ENCODE measurements at places on chromosomes 5 and 9. TPM values are rescaled to one million over a fixed set of nuclear protein-coding genes. Genes with fewer than 3 reads are reported as not detected.

PCDHB15 gene
- not detected for total RNA-seq

GRCh38 chr9:2263665-2264064 is 248.5 kb downstream of the SMARCA2 start:
- no peak for DNase-seq
- no peaks in the 10 kb centered on the region for H3K4me1 ChIP-seq
- no peaks in the 10 kb centered on the region for H3K36me3 ChIP-seq
- peaks cover 12% of the 10 kb centered on the region for H3K27me3 ChIP-seq
- H3K27ac ChIP-seq, result no peak overlapping the region

DNA sequence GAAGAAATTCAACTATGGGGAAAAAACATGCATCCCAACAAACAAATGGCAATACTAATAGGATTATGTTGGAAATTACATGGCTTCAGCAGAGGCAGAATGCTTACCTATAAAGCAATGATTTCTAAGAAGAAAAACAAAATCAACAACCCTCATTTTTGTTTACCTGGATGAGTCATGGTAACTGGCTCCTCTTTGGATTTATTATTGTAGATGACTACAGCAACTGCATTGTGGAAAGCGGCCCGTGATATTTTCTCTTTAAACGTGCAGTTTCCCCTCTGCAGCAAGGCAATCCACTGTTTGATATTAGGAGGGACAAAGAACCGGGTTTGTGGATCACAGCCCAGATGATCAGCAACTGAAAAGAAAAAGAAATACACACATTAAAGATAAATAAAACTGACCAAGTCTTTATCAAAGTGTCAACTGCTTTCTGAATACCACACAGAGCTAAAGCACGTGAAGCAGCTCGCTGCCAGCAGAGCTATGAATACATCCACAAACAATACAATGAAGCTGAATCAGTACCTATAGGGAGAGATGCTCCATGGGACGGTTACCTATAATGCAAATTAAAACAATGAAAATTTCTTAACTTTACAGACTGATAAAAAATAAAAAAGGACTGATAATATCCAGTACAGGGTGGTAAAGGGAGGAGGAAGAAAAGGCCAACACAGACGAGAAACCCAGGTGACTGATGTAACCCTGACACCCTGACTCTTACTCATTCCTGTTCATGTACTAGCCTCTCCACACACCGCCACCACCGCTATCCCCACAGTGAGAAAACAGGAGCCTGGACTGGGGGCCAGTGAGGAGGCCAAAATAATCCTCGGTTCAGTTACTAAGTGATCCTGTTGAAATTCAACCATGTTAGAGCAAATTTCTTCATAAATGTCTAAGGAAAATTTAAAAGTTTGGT is 31.0 kb downstream of the RNF130 start:
- H3K27ac ChIP-seq, result no peak overlapping the region
- H3K4me1 ChIP-seq, result no peaks in the 10 kb centered on the region
- peaks cover 2% of the 10 kb centered on the region for H3K36me3 ChIP-seq

GRCh38 chr9:72315510-72316311 is 49.3 kb downstream of the ZFAND5 start:
- peaks cover 5% of the 10 kb centered on the region for H3K27me3 ChIP-seq
- no peak overlapping the region for H3K4me3 ChIP-seq
- DNase-seq, result no peak

DNA sequence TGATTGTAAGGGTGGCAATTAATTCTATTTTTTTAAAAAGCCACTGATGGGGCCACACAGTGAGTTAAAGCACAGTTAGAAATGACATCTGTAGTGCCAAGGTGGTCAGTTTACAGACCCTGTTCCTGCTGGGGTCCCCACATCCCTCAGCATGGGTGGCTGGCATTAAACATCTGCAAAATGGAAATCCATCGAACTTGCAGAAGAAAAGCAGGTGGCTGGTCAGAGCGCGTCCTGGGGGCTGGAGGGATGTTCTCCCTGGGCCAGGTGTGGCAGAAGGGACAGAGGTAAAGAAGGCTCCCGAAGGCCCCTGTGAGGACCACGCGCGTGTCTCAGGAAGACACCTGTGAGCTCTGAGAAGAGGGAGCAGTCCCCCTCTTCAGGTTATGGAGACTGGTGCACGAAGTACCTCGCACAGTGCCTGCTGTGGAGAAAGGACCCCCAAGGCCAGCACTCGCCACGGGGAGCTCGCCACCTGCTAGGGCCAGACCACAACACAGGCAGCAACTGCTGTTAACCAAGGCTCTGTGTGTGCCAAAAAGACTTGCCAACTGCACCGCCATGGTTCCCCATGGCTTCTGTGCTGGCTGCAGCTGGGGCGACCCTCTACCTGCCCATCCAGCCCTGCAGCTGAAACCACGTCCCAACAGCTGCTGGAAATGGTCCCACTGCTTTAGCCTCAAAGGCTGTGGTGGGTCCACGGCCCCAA is 65.2 kb downstream of the RASGEF1C start:
- H3K4me1 ChIP-seq, result no peaks in the 10 kb centered on the region
- peaks cover 15% of the 10 kb centered on the region for H3K27me3 ChIP-seq
- H3K36me3 ChIP-seq, result no peaks in the 10 kb centered on the region
- no peak overlapping the region for H3K27ac ChIP-seq
- no peak overlapping the region for H3K4me3 ChIP-seq
- DNase-seq, result no peak

CDX1 gene
- not detected for total RNA-seq

ANKRD31 gene
- 0.23 TPM for total RNA-seq

DNA sequence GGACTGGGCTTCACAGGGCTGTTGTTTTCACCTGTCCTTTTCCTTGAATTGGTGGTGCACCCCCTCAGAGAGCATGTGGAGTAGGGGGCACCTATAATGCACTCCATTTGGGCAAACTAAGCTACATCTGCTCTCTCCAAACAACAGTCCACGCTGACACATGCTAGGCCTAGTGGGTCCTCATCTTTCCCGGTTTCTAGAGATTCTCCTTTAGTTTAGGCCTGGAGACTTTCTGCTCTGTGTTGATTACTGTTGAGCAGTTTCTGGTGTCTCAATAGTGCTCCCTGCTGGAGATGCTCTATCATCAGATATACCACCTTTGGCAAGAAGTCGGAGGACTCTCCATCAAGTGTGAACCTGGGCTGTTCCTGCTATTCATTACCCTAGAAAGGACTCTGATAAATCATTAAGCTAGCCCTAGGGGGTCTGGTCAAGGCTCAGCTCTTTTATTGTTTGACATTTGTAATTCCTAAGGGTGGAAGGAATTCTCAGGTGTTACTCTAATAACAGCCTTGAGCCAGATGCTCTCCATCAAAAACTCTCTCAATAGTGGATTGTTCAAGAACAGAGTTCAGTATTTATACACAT is 64.0 kb upstream of the FYB1 start:
- H3K4me3 ChIP-seq, result no peak overlapping the region
- DNase-seq, result peak; percentile 81
- H3K27me3 ChIP-seq, result peaks cover 3% of the 10 kb centered on the region
- H3K4me1 ChIP-seq, result peaks cover 22% of the 10 kb centered on the region
- peaks cover 26% of the 10 kb centered on the region for H3K36me3 ChIP-seq

DNA sequence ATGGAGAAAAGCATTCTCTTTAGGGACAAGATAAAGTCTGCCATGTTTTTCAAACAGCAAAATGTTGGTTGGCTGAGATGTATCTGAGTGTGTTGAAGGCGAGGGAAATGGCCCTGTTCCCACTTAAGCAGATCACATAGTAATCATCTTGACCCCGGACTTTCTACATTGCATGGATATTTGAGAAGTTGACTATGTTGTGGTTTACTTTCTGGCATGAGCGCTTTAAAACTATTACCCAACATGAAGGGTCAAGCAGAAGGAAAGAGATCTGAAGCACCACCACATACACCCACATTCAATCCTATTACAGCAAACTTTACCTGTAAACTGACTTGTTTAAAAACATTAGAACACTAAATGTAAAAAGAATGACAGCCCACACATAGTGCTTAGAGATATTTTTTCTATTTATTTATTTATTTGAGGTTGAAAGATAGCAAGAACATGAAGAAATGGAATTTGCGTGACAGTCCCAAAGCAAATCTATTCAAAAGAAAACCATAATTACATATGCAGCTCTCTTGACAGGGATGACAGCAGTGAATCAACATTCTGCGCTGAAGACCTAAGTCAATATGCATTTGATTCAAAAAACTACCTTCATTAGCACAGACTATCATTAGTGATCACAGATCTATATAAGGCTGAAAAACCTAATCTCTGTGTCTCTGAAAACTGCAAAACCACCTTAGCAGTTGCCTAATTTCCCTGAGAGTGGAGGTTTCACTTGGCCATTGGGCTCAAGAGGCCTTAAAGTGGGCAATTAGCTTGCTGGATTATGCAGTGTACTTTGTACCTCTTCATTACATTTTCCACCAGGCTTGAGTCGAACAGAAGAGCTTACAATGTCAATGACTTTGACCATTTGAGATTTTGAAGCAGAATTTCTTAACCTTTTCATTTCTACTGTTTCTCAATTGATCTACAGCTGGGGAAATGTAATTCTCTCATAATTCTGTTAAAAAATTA is 195.0 kb downstream of the PDE4D start:
- no peak for DNase-seq
- peaks cover 3% of the 10 kb centered on the region for H3K27me3 ChIP-seq
- H3K4me3 ChIP-seq, result no peak overlapping the region
- H3K27ac ChIP-seq, result no peak overlapping the region
- H3K4me1 ChIP-seq, result no peaks in the 10 kb centered on the region
- H3K36me3 ChIP-seq, result no peaks in the 10 kb centered on the region

DNA sequence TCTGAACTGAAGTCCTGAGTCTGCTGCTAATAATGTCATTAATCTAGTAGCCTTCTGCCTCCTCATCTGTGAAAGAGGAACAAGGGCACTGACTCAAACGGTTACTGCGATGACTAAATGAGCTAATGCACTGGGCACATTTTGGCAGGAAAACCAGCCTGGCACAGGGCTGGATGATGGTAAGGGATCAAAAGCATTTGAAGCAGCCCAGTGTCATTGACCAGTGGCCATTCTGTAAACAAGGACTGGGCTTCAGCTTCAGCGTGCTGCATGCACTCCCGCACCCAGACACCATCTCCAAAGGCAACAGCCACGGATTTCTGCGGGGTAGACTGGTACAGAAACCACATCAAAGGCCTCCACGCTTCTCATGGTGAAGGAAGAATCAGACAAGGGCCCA is 8.0 kb downstream of the GCNT4 start:
- no peak overlapping the region for H3K4me3 ChIP-seq
- no peak overlapping the region for H3K27ac ChIP-seq
- peaks cover 54% of the 10 kb centered on the region for H3K4me1 ChIP-seq
- H3K27me3 ChIP-seq, result no peaks in the 10 kb centered on the region

GABRG2 gene
- not detected for total RNA-seq

- no peak within 1 kb of the TSS for H3K27ac ChIP-seq
- no peaks in the 10 kb centered on the region for H3K36me3 ChIP-seq
- peaks cover 5% of the 10 kb centered on the region for H3K4me1 ChIP-seq
- H3K4me3 ChIP-seq, result no peak within 1 kb of the TSS
Observed at GRCh38 chr5:180591311-180591887, at the start of gene SCGB3A1. TSS of gene SCGB3A1 (minus strand) at chr5:180591499. CDS start at chr5:180591462, 37 bp downstream.

- H3K4me1 ChIP-seq, result peaks cover 15% of the 10 kb centered on the region
- no peak overlapping the region for H3K4me3 ChIP-seq
- H3K27ac ChIP-seq, result no peak overlapping the region
- H3K27me3 ChIP-seq, result no peaks in the 10 kb centered on the region
- H3K36me3 ChIP-seq, result no peaks in the 10 kb centered on the region
Observed at GRCh38 chr9:136620441-136621018, 42.2 kb upstream of the EGFL7 start.

GRCh38 chr5:14595189-14595588 is 13.6 kb downstream of the OTULINL start:
- peak; percentile 75 for DNase-seq
- H3K4me3 ChIP-seq, result peak overlapping the region; percentile 66
- H3K36me3 ChIP-seq, result peaks cover 62% of the 10 kb centered on the region
- H3K27ac ChIP-seq, result peak overlapping the region; percentile 97
- peaks cover 91% of the 10 kb centered on the region for H3K4me1 ChIP-seq
- H3K27me3 ChIP-seq, result no peaks in the 10 kb centered on the region

DNA sequence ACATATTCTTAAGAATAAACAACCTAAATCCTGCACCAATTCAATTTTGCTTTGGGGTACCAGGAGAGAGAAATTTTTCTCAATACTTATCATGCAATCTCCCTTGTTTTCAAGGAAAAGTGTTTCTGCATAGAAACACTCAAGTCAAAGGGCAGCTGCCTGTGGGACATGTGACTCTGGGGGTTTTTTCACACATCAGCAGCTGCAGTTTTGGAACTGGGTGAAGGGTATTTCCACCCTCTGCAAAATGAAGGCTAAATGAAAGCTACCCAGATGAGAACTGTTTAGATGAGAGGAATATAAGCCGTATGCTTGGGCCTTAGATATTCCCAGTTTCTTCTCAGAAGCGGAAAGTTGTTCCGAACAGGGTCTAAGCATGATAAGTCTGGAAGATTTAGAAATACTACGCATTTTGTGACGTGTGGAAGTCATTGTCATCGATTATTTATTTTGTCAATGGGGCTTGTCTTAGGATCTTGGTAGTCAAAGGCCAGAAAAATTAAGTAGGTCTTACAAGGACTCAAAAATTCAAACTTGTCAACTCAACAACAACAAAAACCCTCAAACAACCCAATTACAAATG is 64.3 kb upstream of the BOD1 start:
- H3K4me1 ChIP-seq, result no peaks in the 10 kb centered on the region
- no peak overlapping the region for H3K27ac ChIP-seq
- no peak overlapping the region for H3K4me3 ChIP-seq

GRCh38 chr9:136666372-136667213 is 3.9 kb downstream of the EGFL7 start:
- H3K27ac ChIP-seq, result no peak overlapping the region
- peak overlapping the region; percentile 48 for H3K4me3 ChIP-seq
- H3K36me3 ChIP-seq, result no peaks in the 10 kb centered on the region
- H3K27me3 ChIP-seq, result peaks cover 7% of the 10 kb centered on the region
- H3K4me1 ChIP-seq, result peaks cover 8% of the 10 kb centered on the region
- DNase-seq, result no peak

DNA sequence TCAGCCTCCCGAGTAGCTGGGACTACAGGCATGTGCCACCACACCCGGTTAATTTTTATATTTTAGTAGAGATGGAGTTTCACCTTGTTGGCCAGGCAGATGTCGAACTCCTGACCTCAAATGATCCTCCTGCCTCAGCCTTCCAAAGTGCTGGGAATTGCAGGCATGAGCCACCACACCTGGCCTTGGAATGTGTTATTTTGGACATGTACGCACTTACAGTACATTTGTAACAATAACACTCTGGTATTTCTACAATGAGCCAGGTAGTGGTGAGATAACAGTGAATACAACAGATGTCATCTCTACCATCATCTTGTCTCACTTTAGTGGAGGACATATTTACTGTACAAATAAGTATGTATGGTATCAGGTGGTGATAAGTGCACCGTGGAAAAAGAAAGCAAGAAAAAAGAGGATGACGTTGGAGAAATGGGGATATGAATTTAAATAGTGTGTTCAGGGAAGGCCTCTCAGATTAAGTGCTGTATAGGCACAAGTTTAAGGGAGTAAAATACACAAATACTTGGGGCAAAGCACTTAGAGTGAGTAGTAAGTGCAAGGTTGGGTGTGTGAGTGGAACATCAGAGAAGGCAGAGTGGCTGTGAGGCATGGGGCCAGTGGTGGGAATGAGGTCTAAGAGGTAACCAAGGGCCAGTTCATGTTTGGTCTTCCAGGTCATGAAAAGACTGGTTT is 100.1 kb downstream of the CDC42SE2 start:
- no peaks in the 10 kb centered on the region for H3K27me3 ChIP-seq
- peaks cover 70% of the 10 kb centered on the region for H3K36me3 ChIP-seq
- no peak for DNase-seq

GRCh38 chr5:129803403-129803802 is 55.5 kb downstream of the MINAR2 start:
- no peaks in the 10 kb centered on the region for H3K36me3 ChIP-seq
- H3K4me1 ChIP-seq, result no peaks in the 10 kb centered on the region
- no peaks in the 10 kb centered on the region for H3K27me3 ChIP-seq
- no peak for DNase-seq
- no peak overlapping the region for H3K4me3 ChIP-seq

MAPK9 gene
- 44.6 TPM for total RNA-seq

- peaks cover 4% of the 10 kb centered on the region for H3K27me3 ChIP-seq
- no peak overlapping the region for H3K27ac ChIP-seq
- no peak for DNase-seq
- H3K4me3 ChIP-seq, result no peak overlapping the region
Observed at GRCh38 chr5:113169720-113170119, 193.1 kb downstream of the DCP2 start.
